Stimulated activated CD4-positive, alpha-beta T cell treated with anti-CD3 and anti-CD28 coated beads, Interleukin-15, amount 100 ng/mL, for 24 hours (primary cell): ENCODE measurements at places on chromosomes 11 and 22.
A peak's percentile ranks its signal among the peaks of the same experiment; 100 is the strongest.

DNA sequence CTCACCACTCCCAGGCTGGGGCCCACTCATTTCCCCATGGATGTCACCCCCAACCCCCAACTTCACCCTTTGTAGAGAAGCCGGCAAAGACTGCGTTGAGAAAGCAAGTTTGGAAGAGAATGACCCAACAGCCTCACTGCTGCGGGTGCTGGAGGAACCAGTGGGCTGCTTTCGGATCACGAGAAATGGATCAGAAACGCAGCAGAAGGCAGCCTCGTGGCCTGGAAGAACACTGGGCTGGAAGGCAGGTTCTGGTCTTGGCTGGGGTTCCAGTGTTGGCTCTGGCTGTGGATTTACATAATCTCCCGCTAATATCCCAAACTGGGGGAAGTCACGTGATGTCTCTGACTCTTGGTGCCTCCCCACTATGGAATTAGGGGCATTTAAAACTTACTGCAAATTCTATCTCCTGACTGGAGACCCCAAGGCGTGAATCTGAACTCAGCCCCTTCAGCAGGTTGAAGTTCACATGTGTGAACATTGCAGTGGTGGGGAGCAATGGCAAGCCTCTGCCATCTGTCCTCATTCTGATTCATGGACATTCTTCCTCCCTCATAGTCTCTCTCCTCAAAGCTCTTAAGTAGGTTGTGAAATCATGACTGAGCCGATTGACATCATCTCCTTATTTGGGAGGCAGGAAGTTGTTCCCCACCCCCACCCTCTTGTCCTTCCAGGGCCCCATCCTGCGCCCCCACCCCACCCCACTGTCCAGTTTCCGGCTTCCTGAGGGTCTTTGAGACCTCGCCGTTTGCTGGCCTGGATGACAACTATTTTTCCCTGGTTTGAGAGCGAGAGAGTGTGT, 37.0 kb upstream of the TIMP3 start:
- DNase-seq, result no peak

DNA sequence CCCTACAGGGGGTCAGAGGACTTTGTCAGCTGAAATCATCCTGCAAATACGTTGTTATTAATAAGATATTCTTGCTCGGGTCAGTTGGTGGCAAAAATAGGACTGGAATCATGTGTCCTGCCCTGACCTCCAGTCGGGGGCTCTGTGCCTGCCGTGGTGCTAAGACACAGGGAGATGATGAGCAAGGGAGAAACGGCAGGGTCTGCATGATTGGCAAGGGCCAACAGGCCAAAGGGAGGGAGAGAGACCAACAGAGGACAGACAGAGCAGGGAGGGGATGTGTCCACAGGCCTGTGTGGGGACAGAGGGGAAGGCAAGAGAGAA, 10.4 kb upstream of the TSKU start:
- DNase-seq, result no peak

DNA sequence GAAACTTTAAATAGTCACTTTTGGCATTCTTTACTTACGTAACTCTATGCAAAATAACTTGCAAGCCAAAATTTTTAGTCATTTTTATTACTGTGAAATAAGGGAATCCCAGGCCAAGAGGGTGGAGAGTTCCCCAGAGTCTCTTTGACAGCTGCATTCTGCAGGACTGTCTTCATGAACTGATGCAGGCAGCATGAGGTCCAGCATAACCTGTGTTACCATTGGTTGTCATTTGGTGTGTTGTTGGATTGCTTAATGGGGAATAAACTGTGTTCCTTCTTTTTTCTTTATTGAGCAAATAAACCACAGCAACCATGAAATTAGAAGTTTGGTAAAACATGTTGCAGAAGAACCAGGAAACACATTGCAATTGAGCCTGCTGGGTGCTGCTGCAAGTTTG, 24.6 kb downstream of the MMP27 start:
- no peak for DNase-seq

DNA sequence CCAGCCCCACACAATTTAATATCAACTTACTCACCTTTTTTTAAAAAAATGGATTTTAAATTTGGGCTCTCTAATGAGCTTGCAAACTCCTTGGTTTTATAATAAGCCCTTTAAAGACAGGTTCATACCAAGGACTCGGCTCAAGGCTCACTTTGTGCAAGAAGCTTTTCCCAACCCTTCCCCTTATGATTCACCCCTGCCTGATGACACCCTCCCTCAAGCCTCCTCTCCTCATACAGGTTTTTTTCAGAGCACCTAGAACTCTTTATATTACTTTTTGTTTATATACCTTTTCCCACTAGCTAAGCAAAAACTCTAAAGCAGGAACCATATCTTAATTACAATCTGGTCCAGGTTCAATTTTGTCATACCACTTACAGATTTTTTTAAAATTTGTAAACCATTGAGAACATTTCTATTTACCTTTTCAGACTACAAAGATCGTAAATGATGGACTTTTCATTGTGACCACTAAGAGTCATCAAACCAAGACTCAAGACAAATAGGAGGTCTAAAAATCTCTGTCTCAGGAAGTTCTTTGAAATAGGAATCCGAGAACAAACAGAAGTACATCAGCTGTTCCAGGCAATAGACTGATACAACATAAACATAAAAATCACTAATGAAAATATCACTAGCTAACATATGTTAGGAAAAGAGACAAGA, 13.1 kb upstream of the EXPH5 start:
- no peak for DNase-seq

DNA sequence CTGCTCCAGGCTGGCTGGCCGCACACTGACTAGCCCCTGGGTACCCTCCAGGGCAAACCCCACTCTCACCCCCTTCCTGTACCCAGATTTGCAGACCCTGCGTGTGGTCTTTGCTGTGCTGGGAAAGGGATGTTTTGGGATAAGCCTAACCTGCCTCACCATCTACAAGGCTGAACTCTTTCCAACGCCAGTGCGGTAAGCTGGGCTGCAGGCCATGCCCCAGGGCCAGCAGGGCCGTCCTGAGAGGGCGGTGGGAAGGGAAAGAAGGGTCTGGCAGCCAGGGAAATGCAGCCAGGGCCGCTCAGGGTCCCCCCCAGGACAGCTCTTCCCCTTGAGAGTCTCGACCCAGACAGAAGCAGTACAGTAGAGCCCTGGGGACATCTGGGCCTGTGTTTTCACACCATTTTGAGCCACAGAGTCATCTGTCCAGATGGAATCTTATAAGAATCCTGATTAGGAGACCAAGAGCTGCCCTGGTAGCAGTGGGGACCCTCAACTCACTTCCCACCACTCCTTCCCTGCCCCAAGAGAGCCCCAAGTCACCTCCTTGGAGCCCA, 22.4 kb upstream of the SLC22A12 start:
- no peak for DNase-seq

GRCh38 chr11:129611661-129612446, 203.8 kb upstream of the TMEM45B start:
- DNase-seq, result no peak

- no peak for DNase-seq
Measured at GRCh38 chr11:2426826-2427521, 17.3 kb downstream of the TRPM5 start.

DNA sequence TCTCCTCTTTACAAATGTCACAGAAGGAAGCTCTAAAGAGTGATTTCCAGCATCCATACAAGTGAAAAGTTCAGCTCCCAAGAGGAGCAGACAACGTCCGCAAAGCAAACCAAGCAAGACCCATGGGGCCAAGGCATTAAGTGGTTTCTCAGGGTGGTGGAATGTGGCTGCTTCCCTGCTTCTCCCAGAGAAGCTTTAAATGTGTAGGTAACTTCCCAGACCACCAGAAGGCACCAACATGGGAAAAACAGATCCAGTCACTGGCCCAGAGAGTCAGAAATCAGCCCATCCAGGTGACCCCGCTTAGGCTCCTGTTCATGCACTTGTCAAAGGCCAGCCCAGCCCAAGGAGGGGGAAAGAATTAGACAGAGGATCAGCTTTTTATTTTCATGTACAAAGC, 13.3 kb upstream of the PHF21A start:
- DNase-seq, result no peak

- DNase-seq, result no peak
Measured at GRCh38 chr11:115129473-115130289, 374.5 kb downstream of the CADM1 start.

GRCh38 chr11:43788421-43788820, 92.2 kb upstream of the ALKBH3 start:
- no peak for DNase-seq

- no peak for DNase-seq
Measured at GRCh38 chr11:44711113-44711786, 15.5 kb upstream of the TSPAN18 start.

GRCh38 chr11:9700105-9700801, 36.4 kb downstream of the SWAP70 start:
- DNase-seq, result no peak

DNA sequence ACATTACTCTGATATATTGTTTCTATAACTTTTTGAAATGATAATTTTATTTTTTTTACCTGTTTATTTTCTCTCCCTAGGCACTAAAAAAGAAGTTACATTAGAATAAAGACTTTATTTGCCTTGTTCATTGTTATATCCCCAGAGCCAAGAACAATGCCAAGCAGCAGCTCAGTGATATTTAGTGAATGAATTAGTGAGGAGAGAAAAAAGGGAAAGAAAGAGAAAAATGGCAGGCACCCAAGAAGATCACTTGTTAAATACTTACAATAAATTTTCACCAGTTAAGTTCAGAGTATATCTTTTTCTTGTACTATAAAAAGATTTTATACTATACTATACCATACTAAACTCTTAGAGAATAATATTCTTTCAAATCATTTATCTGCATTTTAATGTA, 13.3 kb upstream of the ANO5 start:
- DNase-seq, result no peak

DNA sequence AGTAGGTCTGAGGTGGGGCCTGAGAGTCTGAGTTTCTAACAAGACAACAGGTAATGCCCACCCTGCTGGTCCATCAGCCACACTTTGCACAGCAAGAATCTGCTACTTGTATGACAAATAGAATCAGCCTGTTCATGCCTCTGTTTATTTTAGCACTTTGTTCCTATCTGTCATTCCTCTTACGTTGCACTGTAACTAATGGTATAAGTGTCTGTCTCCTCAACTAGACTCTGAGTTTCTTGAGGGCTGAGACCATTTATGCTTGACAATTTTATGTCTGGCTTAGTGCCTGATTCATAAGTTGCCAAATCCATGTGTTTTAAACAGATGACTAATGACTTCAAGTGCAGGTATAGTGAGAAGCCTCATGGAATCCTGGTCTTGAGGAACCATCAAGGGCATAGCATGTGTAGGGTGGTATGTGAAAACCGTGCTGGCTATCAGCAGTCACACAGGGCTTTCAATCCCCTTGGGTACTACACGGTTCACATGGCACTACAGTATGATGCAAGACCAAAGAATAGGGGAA, 209.7 kb downstream of the C11orf91 start:
- DNase-seq, result no peak

DNA sequence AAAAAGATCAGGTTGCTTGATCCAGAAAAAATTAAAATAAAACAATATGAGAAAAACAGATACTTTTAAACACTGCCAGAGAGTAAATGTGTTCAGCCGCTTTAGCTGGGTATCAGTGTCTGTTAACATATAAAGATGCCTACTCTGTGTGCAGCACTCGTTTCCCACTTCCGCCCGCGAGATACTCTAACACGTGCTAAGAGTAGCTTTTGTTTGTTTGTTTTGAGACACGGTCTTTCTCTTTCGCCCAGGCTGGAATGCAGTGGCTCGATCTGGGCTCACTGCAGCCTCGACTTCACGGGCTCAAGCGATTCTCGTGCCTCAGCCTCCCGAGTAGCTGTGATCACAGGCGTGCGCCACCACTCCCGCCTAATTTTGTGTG, 531 bp upstream of the MEN1 start:
- no peak for DNase-seq

GRCh38 chr22:32987081-32987631, 71.0 kb downstream of the SYN3 start:
- DNase-seq, result no peak

- DNase-seq, result no peak
Measured at GRCh38 chr11:11522591-11522990, 99.2 kb downstream of the GALNT18 start.

GRCh38 chr22:45997777-45998637, 21.0 kb upstream of the WNT7B start:
- DNase-seq, result no peak

GRCh38 chr11:105699203-105699602, 89.3 kb downstream of the GRIA4 start:
- no peak for DNase-seq

DNA sequence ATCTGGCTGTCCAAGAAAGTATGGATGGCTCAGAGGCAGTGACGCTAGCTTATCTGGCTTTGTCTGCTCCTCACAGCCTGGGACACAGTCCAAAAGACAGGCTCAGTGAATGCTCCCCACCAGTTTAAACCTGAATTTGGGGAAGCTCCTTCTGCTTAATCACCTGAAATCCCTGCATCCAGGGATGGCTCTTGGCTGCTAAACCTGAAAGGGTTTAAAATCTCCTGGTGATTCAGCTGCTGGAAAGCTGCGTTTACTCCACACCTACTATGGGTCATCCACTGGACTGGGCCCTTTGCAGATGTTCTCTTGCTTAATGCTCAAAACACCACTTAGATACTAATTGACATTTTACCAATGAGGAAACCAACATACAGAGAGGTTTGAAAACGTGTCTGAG, 302.0 kb upstream of the NARS2 start:
- DNase-seq, result no peak

DNA sequence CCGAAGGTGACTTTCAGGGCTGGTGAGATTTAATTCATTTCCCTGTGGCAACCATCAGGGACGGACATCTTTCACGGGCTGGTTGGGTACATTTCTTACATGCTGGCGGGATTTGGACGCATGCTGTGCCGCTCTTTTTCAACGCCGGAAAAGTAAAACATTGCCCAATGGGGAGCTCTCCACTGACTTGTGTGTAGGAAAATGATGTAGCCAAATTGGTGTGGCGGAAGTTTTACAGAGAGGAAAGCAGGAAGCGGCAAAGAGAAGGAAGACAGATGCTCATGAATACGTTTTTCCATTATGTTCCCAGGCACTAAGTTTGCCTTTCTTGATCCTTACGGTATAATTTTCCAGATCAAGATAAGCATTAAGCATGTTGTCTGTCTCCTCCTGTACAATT, 375.8 kb downstream of the NTM start:
- DNase-seq, result no peak

GRCh38 chr11:125933030-125933813, 12.6 kb upstream of the VSIG10L2 start:
- DNase-seq, result peak; percentile 10
